ENCODE measurements at places on chromosomes 11 and 22. TPM values are rescaled to one million over a fixed set of nuclear protein-coding genes. Genes with fewer than 3 reads are reported as not detected.

CD3E gene
- 0.42 TPM for total RNA-seq

LRRC56 gene
- not detected for total RNA-seq

CLMP gene
- 16.6 TPM for total RNA-seq

VSIG10L2 gene
- total RNA-seq = not detected

All from HT1080 (cell line).